Left renal cortex interstitium (tissue), 4 donors: ENCODE measurements at places on chromosomes 6 and 20.
A peak's percentile ranks its signal among the peaks of the same experiment; 100 is the strongest.

GRCh38 chr20:37072293-37073196 is 23.3 kb downstream of the RBL1 start:
- DNase-seq = no peak

- DNase-seq = no peak
Observed at GRCh38 chr20:43923322-43923721, 8.7 kb downstream of the TOX2 start.

DNA sequence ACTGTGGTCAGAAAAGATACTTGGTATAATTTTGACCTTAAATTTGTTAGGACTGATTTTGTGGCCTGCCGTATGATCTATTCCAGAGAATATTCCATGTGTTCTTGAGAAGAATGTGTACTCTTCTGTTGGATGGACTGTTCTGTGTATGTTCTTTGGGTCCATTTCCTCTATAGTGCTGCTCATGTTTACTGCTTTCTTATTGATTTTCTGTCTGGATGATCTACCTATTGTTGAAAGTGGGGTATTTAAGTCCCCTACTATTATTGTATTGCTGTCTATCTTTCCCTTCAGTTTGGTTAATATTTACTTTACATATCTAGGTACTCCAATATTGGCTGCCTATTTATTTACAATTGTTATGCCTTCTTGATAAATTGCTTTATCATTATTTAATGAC is 298.4 kb downstream of the BCKDHB start:
- DNase-seq = no peak

DNA sequence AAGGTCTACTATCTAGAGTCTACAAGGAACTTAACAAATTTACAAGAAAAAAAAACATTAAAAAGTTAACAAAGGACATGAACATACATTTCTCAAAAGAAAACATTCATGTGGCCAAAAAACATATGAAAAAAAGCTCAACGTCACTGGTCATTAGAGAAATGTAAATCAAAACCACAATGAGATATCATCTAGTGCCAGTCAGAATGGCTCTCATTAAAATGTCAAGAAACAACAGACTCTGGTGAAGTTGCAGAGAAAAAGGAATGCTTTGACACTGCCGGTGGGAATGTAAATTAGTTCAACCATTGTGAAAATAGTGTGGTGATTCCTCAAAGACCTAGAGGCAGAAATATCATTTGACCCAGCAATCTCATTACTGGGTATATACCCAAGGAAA is 48.3 kb downstream of the OGFRL1 start:
- no peak for DNase-seq

DNA sequence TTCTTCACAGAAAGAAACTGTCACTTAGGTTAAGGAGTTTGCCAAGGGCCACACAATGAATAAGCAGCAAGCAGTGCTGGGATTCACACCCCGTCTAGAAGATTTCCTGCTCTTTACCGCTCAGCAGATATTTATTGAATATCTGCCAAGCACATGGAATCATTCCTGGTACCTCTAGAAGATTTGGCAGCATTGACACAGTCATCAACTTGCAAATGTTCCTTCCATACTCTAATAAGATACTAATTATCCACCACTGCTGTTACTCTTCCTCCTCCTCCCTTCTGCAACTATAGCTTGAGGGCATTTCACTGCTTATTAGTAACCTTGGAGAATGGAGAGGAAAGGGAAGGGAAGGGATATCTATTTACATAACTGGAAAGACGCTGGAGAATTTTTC is 13.0 kb downstream of the MOXD1 start:
- no peak for DNase-seq

DNA sequence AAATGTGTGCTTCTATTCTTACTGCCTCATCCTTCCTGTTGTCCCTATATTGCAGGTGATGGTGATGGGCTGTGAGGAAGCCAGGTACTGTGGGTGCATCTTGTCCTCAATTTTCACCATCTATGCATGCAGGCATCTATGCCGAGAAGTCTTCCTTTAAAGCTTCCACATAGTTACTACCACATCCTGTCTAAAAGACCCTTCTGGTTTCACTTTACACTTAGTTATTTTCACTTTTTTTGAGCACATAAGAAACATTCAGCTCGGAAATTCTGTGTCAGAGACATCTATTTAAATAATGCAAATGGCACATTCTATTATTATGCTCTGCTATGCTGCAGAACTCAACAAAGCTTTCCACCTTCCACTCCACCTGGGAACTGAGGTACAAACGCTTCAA is 28.2 kb upstream of the FABP7 start:
- no peak for DNase-seq

- DNase-seq = no peak
Observed at GRCh38 chr6:52493669-52494068, 73.5 kb downstream of the EFHC1 start.

DNA sequence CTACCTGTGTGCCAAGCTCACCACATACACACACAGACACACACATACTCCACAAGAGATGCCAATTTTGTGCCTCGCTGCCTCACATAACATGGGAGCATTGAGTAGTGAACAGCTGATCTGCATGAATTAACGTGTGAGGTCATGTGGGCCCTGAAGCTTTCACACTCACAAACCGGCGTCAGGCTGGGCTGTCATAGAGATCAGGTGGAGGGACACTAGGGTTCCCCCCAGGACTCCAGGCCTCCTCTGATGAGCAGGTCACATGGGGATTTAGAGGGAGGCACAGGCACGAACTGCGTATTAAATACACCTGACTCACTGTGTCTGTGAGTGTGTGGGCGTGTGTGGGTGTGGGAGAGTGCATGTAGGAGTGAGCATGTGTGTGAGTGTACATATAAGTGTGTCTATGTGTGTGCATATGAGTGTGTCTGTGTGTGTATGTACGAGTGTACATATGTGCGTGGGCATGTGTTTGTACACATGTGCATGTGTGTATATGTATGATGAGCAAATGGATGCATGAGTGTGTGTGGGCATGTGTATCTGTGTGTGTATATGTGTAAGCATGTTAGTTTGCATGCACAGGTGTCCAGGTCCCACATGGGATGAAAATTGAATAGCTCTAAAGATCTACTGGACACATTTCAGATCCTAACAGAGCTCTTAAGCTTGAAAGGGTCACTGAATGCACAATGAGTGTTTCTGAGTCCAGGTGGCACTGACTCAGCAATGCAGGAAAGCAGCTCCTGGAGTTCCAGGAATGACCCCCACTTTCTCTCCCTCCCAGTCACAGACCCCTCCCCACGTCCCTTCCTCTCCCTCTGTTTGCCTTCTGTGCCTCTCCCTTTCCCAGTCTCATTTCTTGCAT is 336.6 kb downstream of the PREX1 start:
- no peak for DNase-seq

- no peak for DNase-seq
Observed at GRCh38 chr6:39296745-39297640, 17.2 kb downstream of the KCNK17 start.

DNA sequence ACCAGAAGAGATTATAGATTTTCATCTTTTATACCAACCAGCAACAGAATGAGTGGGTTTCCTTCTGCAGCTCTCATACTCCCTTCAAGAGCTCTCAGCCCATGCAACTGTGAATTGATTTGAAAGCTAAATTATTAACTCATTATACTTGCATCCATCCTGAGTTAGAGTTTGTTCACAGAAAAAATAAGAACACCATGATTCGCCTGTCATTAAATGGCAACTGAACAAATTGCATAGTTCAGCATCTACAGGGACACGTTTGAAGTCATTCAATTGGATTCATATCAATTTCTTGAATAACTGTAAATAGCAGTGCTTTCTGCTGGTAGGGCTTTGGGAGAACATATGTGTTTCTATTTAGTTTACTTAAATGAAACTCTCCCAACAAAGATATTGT is 65.7 kb downstream of the NKAIN2 start:
- no peak for DNase-seq

GRCh38 chr6:46116289-46116688 is 13.5 kb upstream of the ENPP4 start:
- no peak for DNase-seq

DNA sequence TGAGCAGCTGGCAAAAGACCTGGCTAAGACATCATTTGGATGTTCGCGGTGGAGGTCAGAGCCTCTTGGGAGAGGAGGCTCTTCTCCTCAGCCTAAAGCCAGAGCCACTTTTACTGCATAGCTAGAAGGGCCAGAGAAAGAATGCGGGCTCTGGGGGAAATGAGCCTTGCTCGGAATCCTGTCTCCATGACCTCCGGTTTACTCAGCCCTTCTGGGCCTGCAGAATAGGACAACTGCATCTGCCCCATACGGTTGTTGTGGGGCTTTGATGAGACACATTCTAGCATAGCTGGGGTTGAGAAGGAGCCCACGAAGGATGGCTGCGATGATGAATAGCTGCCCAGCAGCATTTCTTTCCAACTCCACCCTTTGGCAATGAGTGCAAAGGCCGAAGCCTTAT is 115.0 kb upstream of the SLC22A23 start:
- no peak for DNase-seq

- no peak for DNase-seq
Observed at GRCh38 chr20:8815208-8815607, 253.7 kb upstream of the PLCB4 start.

- no peak for DNase-seq
Observed at GRCh38 chr6:98875375-98875774, 41.0 kb downstream of the POU3F2 start.

DNA sequence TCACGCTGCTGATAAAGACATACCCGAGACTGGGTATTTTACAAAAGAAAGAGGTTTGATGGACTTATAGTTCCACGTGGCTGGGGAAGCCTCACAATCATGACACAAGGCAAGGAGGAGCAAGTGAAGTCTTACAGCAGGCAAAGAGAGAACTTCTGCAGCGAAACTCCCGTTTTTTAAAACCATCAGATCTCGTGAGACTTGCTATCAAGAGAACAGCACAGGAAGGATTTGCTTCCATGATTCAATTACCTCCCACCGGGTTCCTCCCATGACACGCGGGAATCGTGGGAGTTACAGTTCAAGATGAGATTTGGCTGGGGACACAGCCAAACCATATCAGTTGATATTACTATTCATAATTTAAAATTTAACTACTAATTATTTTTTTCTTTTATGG is 157.3 kb upstream of the ATXN1 start:
- DNase-seq = no peak

DNA sequence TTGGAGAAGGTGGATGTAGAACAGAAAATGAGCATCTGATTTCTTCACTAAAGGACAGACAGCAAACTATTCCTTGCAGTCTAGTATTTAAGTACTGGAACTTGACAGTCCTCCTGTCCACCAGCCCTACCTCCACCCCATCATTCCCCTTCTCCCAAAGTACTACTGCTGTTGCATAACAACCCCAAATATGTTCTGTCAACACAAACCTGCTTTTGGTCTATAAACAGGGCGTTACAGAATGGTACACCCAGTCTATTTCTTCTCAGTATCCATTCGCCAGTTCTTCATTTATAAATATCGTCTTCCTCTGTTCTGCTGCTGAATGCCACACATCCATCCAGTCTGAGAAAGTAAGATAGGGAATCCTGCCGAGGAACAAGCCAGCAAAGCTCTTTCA is 27.7 kb upstream of the SLC22A1 start:
- DNase-seq = no peak

DNA sequence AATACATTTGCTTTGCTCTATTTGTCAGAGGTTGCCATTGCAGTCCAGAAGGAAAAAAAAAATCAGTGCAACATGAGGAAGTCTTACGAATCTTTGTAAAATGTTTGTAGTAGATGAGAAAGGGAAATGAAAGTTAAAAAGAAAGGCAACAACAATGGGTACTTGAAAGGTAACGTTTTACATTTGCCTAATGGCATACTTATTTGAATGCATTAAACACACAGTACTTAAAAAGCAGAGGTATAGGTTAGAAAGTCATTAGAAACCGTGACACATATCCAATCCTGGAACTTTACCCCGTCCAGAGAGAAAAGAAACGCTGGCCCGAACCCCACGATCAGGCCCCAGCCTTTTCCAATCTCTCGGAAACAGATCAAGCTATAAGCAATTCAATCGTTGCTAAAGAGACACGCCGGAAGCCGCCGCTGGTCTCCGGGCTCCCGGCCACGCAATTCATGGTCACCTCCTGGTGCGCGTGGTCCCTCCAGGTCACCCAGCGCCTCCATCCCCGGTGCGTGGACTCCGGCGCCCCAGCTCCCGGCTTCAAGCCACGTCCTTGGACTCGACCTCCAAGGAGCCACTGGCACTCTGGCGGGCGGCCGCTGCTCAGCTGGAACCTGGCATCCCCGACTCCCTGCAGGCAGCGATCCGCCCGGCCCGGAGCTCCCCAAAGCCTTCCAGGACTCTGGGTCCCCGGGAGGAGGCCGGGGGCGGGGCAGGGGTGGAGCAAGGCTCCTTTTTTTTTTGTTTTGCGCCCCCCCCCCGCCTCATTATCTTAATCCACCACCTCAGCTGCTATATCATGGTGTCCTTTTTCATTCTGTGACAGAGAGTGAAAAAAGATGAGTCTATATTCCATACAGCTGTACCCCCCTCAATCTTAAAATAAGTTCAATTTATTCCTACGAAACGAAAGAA is at the start of gene SLC18B1:
TSS of gene SLC18B1 (minus strand) at position 687 of the 918 bp plus-strand sequence. CDS start at position 506, 181 bp downstream.
- no peak for DNase-seq

DNA sequence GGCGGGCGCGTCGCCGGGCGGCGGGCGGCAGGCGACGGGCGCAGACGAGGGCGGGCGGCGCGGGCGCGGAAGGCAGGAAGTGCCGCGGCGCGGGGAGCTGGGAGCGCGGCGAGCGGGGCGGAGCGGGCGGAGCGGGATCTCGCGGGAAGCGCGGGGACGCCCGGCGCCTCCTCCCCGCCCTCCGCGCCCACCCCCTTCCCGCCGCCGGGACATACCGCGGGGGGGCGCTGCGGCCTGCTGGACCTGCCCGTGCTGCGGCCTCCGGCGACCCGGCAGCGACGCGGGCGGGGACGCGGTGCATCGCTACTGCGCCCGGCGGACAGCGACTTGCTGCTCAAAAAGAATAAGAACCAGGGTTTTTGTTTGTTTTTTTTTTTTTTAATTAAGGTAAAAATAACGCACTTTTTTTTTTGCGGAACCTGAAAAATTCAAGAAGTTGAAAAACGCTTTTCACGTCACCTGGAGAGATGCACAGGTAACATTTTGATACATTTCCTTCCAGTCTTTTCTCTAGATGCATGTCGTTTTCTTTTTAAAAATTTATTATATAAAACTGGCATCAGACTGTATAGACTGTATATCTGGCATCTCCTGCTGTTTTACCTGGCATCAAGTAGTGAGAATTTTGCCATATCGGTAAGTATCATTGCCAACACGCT is at the start of gene CENPB:
TSS of gene CENPB (minus strand) at position 76 of the 659 bp plus-strand sequence. CDS start 257 bp downstream, outside the sequence.
- no peak for DNase-seq

GRCh38 chr6:34984416-34984815 is 95.4 kb downstream of the ANKS1A start:
- no peak for DNase-seq

DNA sequence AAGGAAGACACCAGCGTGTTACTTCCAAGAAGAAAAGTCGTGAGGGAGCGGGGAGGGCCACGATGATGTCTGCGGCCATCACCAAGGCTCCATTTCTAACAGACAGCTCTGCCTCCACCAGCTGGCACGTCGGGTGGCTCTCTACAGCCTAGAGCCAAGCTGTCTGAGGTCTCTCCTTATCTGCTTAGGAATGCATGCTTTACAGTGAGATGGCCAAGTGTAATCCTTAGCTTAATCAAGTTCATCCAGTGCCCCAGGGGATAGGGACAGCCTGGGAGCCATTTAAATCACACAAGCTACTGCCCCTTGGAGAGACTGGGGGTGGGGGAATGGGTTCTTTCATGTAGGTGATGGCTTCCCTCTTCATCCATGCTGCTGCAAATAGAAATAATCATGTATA is 213.8 kb upstream of the CST7 start:
- DNase-seq = no peak

- DNase-seq = peak; percentile 24
Observed at GRCh38 chr6:62285612-62286469, at the start of gene KHDRBS2. KHDRBS2 (minus strand) TSS chr6:62286225.
